ENCODE measurements at places on chromosomes 7 and 10.

GRCh38 chr10:74637685-74638084 is 188.7 kb upstream of the KAT6B start:
- DNase-seq: no peak

- DNase-seq: no peak
Measured at GRCh38 chr7:45703373-45703821, 129.2 kb downstream of the ADCY1 start.

- DNase-seq: no peak
Measured at GRCh38 chr7:129159539-129159938, 15.0 kb downstream of the TSPAN33 start.

DNA sequence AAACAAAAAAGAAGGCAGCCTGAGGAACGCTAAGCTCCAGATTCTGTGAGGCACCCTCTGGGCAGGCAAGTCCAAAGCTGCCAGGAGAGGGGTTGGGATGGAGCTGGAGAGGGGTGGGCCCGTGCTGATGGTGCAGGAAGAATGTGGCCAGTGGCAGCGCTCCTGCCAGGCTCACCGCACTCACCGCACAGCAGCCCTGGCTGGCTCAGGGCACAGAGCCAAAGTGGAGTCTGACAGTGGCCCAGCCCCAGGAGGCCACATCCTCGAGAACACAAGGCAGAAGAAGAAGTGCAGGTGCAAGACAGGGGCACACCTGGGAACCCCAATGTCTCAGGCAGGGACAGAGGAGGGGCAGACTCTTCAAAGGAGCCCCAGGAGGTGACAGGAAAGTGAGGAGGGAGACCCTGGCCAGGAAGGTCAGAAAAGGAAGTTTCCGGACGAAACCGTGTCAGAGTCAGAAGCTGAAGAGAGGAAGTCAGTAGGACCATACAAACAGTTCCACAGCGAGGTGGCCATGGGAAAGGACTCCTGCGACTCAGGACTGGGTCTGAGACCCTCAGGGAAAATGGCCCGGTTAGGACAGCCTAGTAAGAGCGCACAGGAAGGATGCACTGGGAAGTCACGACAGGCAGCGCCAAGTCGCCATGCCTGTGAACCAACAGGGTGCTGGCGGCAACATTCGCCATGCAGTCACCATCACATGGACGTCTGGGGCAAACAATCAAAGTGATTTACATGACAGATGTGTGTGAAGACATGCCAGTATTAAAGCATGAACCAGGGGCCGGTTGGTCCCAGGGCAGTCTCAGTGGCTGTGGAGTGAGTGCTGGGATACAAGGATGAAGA is 54.4 kb downstream of the COBL start:
- DNase-seq: no peak

DNA sequence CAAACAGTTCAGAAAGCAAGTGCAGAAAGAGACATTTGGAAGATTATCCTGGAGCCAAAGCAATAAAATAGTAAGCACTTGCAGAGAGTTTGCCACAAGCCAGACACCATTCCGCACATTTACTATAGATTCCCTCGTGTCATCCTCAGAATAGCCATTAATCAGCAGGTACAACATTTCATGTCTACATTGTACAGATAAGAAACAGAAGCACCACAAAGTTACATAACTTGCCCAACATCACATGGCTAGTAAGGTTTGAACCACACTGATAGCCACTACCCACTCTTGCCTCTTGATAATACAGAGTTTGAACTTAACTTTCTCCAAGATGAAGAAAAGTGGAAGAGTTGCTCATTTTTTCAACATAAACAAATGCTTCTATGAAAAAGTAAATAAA is 40.6 kb upstream of the GHITM start:
- no peak for DNase-seq

- no peak for DNase-seq
Measured at GRCh38 chr7:30474893-30475292, 3.7 kb downstream of the NOD1 start.

- no peak for DNase-seq
Measured at GRCh38 chr10:2410049-2410448, 657.3 kb upstream of the PFKP start.

DNA sequence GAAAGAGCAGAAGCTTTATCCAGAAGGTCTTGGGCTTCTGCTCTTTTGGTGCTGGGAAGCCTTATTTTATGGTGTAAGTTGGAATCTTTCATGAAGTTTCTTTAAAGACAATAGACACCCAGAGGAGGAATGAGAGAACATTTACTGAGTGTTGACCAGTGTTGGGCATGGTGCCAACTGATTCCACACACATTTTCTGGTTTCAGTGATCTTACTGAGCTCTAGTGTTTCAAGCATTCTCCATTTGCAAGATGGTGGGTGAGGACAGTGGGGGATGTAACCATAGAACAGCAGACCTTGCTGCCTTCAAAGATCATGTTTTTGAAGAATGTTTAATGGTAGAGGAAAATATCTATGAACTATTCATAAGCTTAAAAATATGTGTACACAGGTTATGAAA is 114.6 kb downstream of the LRMDA start:
- no peak for DNase-seq

DNA sequence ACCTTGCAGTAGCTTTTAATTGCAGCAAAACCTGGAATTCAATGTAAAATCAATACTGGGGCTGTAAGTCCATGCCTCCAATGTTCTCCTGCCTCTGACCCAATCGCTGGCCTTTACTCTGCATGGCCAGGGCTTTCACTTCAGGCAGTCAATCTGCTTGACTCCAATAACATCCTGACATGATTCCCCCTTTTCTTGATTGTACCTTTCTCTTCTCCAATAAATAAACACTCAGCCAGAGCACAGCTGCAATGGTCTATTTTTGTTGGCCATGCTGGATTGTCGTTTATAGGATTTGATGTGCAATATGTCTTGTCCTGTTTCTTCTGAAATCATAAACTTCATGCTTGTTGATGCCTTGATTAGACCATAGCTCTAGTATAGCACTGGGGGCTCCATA is 97.8 kb upstream of the COL1A2 start:
- no peak for DNase-seq

GRCh38 chr10:19944911-19945663 is 128.9 kb downstream of the PLXDC2 start:
- peak; percentile 14 for DNase-seq

DNA sequence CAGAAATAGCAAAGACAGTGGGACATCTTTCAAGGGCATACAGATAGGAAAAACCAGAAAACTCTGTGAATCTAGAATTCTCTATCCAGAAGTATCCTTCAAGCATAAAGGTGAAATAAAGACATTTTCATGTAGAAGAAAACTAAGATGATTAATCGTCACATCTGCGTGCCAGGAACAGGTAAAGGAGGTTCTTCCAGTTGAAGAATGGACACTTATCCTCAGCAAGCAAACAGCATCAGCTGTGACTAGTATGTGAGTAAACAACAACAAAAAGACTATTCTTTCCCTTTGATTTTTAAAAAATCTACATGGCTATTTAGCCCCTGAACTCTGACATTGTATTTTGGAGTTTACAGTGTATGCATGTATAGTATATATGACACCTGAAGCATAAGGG is 124.9 kb downstream of the LRMDA start:
- no peak for DNase-seq

- no peak for DNase-seq
Measured at GRCh38 chr7:2645274-2645868, 13.6 kb downstream of the TTYH3 start.

DNA sequence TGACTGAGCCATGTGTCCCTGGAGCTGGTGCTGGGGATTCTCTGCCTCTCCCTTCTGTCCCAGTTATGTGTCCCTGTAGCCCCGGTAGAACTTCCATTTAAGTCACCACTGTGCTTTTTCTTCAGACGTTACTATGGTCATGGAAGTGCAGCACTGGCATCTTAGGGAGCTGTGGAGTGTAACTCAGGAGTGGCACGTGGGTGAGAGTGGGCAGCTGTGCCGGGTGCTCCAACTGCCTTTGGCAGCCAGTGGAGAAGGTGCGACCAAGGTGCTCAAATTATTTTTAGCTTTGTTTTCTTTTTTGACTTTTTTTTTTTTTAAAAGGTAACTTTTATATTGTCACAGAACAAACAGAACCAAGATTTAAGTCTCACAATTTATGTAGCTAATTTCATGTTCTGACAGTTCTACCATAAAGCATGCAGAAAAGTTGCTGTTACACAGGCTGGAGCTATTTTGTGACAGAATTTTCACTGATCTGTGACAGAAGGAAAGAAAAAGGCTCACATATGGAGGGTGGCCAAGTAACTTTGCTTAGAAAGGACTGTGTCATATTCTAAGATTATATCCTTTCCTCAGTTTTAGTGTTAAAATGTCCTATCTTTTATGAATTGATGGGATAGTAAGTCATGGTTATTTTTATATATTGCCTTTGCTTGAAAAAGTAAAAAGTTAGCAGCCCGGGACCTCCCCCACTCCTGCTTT is 73.9 kb downstream of the SH2D4B start:
- no peak for DNase-seq

DNA sequence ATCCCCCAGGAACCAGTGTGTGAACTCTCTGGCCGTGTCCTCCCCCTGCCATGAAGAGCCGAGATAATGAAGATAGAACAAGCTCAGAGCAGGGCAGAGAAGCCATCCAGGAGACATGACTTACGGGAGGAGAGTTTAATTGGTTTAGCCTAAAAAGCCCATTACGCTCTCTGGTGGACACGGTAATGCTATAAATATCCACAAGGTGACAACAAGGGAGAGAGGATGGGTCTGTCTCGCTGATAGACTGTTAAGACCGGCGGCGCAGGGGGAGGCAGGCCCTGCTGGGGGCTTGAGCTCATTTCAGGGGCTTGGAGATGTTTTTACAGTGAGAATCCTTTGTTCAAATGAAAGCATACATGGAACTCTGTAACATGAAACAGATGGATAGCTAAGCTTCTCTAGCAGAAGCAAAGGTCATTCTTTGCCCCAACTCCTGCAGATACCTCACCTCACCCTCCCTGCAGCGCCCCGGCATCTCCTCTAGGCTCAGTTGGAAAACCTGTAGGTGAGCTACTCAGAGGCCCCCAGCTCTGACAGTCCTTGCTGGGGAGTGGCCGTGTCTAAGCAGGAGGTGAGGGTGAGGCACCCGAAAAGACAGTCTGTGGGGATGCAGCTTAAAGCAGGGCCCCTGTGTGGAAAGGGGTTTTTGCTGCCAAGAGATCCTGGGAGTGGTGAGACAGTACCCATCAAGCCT is 40.8 kb upstream of the LOXL4 start:
- DNase-seq: no peak

DNA sequence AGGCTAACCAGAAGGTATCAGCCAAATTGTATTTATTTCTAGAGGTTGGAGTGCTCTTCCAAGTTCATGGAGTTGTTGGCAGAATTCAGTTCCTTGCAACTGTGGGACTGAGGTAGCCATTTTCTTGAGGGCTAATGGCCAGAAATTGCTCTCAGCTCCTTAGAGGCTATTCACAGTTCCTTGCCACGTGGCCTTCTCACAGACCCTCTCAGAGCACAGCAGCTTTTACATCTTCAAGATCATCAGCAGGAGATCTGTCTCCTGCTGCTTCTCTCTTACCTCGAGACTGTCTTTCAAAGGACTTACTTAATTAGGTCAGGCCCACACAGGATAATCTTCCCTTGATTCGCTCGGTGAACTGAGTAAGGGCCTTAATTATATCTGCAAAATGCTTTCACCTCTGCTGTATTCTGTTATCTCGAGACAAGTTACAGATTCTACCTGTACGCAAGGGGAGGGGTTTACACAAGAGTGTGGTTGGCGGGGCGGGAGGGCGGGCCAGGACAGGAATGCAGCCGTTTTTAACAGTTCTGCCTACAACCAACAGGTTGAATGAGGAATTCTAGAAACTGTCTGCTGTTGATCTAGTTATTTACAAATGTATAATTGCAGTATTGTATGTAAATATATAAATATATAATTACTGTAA is 15.0 kb downstream of the MIOS start:
- DNase-seq: no peak

Data from hypothalamus (tissue), 51 donors.